ENCODE measurements at places on chromosomes 11 and 22. TPM values are rescaled to one million over a fixed set of nuclear protein-coding genes. Genes with fewer than 3 reads are reported as not detected.

DNA sequence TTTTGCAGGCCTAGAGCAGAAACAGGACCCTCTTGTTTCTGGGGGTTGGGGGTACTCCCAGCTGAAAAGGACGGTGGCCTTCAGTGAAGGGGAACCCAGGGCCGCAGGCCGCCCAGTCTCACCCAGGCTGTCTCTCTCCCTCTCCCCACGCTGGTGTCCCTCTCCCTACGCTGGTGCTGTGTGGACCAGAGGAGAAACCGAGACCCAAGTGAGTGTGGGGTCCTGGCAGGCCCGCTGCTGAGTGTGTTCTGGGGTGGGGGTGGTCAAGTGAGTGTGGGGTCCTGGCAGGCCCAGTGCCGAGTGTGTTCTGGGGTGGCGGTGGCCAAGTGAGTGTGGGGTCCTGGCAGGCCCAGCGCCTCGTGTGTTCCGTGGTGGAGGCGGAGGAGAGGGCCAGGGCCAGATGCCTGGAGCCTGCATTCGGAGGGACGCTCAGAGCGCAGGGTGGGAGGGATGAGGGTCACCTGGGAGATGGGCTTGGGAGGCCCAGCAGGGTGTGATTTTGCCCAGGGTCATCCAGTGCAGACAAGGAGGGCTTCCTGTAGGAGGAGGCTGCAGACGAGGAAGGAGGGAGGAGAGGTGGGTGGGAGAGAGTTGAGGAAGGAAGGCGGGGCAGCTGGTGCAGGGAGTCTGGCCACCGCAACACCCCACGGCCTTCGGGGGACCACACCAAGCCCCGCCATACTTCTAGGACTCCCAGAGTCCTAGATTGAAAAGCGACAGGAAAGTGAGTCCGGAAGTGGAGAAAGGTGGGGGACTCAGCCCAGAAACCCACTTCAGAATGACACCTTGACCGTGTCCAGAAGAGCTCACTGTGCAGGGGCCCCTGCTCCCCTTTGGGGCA is 10.3 kb downstream of the TNNT3 start:
- no peak for DNase-seq

DNA sequence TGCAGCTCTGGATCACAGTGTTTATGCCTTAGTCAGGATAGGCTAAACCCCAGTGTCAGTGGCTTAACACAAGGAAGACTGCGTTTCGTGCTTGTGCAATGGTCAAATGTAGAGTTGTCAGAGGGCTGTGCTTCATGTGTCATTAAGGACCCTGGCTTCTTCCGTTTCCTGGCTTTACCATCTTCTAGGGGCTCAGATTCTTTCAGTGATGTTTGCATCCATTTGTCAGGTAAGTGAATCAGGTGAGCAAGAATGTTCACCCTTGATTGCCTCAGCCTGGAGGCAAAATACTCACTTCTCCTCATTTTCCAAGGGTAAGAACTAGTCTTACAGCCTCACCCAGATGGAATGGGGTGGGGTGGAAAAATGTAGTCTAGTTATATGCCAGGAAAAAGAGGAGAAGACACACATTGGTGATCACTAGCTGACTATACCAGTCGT is 20.5 kb upstream of the AMOTL1 start:
- no peak for DNase-seq

Gene ZNRF3
- total RNA-seq = 2.0 TPM

Gene MS4A6A
- not detected for total RNA-seq

Gene KCNJ4
- under 0.01 TPM for total RNA-seq

DNA sequence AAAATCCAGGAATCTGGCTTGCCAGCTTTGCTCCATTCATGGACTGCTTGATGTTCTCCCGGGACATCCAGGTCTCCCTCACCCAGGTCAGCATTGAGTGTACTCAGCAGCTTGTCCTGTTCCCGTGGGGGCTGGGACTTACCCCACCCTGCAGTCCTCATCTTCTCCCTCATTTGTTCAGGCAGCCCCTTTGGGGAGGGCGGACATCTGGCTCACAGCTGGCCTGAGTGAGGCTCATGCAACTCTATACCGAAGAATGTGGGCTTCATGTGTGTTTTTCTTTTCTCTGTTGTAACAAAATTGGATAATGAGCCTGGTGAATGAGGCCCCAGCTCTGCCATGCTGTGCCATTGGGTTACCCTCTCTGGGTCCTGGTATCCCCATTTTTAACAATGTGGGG is 227.7 kb upstream of the TENM4 start:
- DNase-seq = no peak

- no peak for DNase-seq
Measured at GRCh38 chr11:69328231-69328630, 34.3 kb downstream of the MYEOV start.

Gene GP1BB
- total RNA-seq = 2.6 TPM

DNA sequence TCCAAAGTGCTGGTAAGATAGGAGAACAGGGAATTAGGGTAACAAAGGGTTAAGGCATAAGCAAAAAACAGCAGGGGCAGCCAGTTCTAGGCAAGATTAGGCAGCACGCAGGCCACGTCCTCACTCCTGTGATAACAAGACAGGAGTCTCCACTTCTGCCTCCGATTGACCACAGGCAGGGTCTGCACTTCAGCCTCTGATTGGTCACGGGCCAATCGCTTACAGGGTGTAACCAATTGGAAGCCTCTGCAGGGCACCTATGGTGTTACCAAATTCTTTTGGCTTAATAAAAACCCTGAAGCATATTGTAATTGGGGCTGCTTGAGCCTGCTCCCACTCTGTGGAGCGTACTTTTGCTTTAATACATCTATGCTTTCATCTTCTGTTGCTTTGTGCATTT is 12.2 kb upstream of the GSTP1 start:
- DNase-seq = no peak

Gene LRRC56
- 0.60 TPM for total RNA-seq

Gene CHRM4
- total RNA-seq = not detected

- DNase-seq = no peak
Measured at GRCh38 chr11:102485095-102485722, 32.6 kb upstream of the TMEM123 start.

DNA sequence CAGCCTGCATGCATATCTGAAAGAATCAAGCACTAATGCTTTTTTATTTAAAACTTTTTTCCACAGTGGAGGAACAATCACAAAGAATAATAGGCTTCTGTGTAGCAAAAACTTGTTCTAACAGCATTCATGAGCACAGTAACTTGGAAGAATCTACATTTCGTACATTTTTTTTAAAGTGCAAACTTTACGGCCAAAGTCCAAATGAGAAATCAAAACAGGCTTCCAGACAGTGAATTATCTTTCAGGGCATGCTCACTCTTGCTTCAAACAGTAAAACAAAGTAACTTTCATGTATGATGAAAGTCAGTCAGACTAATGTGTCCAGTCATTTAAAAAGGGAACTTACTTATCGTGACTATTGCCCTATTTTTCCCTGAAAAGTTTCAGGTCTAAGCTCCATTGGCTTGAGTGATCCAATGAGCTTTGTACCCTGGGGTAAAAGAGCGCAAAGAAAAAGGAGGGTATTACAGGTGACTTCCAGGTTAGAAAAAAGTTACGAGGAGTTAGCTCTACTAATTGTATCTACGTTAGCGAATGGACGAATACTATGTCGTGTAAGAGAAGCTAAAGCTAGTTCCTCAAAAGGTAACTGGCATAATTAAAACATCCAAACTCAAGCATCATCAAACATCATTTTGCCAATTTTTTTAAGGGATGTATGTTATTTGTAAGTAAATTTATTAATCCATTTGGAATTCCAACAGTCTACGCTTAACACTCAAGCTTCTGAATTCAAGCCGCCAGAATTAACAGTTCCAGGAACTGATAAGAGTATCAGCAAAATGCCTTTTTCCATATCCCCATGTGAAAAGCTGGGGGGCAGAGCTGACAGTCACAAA is 1.7 kb downstream of the PICALM start:
- peak; percentile 10 for DNase-seq

GRCh38 chr11:31827455-31828206 is 16.5 kb upstream of the PAX6 start:
- DNase-seq = no peak

DNA sequence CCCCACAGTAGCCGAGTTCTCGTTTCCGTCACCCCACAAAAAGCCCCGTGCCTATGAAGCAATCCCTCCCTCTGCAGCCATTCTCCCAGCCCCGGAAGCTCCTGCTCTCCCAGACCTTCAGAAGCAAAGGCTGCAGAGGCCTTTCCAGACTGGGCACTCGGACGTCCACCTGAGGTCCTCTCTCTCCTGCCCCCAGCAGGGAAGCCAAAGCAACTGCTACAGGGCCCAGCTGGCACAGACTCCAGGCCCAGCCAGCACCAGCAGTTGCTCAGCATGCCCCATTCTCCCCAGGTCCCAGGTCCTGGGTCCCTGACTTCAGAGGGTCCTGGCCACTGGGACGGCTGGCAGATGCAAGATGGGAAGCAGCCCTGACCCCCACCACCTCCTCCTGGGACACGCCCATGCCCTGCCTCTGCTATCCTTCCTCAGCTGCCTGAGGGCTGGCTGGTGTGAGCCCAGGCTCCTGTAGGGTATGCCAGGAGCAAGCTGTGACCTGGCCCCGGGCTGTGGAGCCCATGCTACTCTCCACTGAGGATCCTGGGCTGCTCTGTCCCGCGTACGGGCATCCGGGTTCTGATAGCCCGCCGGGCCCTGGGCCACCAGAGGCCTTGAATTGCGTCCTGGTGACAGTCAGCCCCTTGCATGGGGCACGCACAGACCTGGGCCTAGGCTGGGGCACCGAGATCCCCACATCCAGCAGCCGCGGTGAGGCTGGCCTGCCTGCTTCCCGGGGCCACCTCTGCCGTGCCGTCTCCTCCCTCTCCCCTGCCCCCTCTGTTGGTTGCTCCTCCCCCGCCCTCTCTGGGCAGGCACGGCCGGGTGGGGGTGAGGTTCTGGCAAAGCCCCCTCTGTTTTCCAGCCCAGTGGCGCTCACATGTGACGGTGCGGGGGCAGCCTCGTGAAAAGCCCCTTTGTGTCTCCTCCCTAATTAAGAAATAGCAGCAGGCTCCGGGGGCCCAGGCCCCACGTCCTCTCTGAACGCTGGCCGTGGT is 1310.3 kb downstream of the BRD1 start:
- no peak for DNase-seq

Gene OR5P2
- not detected for total RNA-seq

DNA sequence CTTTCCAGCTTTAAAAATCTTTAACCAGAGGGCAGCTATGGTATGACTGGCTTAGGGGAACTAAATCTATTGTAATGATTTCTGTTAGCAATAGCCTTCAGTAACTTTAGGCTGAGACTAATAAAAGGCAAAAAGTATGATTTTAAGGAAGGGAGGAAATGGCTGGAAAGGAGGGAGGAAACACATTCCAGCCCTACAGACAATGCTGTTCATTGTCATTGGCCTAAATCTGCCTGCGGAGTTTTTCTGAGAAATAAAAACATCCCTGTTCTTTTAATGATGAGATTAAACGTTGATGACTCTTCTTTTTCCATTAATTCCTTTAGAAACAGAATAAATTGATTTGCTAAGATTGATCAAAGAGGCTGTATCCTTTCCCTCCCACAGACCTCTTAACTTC is 99.6 kb upstream of the GRAMD1B start:
- DNase-seq = peak; percentile 44

DNA sequence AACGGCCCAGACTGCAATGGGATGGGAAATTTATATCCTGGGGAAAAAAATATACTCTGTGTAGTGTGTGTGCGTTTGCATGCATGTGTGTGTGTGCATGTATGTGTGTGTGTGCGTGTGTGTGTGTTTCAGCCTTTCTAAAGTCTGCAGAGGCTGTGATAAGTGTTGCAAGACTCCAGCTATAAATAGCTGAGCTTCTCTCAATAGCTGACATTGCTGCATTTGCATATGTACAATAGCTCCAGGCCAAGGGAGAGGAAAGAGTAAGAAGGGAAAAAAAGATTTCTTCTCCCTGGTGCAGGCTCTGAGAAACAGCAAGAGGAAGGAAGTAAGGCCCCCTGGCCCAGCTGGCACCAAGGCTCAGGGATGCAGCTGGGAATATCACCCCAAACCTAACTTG is 483.0 kb downstream of the MN1 start:
- DNase-seq = no peak

- DNase-seq = peak; percentile 29
Measured at GRCh38 chr11:26229981-26230380, 101.9 kb upstream of the ANO3 start.

DNA sequence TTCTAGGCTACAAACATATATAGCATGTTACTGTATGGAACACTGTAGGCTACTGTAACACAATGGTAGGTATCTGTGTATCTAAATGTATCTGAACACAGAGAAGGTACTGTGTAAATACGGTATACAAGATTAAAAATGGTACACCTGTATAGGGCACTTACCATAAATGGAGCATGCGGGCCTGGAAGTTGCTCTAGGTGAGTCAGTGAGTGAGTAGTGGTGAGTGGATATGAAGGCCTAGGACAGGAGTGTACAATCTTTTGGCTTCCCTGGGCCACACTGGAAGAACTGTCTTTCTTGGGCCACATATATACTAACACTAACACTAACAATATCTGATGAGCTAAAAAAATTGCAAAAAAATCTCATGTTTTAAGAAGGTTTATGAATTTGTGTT is 21.4 kb downstream of the RNF141 start:
- DNase-seq = no peak

DNA sequence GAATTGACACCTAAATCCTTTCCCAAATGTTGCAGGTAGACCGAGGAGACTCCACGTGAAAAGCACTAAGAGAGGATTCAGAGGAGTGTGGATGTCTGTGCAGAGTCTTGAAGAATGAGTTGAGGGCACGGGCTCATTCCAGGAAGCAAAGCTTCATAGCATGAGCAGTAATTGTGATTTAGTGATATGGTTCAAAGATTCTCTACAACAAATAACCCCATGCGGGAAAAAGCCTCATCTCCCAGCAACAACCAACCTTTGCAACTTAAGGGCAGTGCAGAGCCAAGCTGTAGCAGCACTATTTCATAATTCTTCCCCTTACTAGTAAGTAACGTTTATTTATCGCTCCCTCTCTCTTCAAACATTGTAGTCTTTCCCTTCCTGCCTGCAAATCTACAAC is 87.5 kb upstream of the CLMP start:
- DNase-seq = no peak

Gene ANKK1
- total RNA-seq = not detected

DNA sequence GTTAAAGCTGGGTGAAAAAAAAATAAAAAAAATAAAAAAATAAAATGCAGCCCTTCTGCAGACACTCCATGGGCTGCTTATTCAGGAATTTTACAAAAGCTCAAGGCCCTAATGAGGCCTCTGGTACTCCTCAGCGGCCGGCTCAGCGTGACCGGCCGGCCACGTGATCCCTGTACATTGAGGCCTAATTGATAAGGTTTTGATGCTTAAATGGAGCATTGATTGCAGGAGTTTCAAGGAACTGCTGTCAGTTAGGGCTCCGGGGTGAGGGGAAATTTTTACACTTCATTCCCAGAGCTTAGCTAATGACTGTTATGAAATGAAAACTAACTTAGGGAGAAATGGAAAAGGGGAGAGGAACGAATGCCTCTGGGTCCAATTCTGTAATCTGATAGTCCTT is 368.8 kb upstream of the KIRREL3 start:
- DNase-seq = no peak

- DNase-seq = no peak
Measured at GRCh38 chr11:10727146-10727851, 23.7 kb upstream of the CTR9 start.

Gene RNF214
- 7.1 TPM for total RNA-seq

Gene GAL3ST3
- total RNA-seq = 0.22 TPM

- DNase-seq = no peak
Measured at GRCh38 chr11:95086836-95087570, 2.6 kb upstream of the ENDOD1 start.

- peak; percentile 44 for DNase-seq
Measured at GRCh38 chr11:35964841-35965240, 21.0 kb downstream of the LDLRAD3 start.

- DNase-seq = peak; percentile 34
Measured at GRCh38 chr11:14905104-14906033, 13.3 kb upstream of the CYP2R1 start.

Measured in lung microvascular endothelial cell (primary cell).